ENCODE measurements at places on chromosomes 2 and 18.

DNA sequence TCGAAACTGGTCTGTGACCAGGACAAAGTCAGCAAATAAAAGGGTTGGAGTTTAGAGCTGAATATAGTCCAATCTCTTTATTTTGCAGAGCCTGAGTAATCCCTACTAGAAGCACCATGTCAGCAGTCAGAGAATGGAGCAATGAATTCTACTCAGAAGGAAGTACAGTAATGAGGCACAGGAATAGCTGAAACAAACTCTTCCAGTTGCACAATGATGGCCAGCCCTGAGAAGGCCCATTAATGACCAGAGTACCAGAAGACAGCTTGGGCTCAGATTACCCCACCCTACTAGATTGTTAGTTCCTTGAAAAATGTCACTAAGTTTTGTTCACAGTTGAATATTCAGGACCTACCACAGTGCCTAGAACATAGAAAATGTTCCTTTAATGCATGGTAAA lies 40.3 kb upstream of the SCG2 start:
- DNase-seq, result no peak

DNA sequence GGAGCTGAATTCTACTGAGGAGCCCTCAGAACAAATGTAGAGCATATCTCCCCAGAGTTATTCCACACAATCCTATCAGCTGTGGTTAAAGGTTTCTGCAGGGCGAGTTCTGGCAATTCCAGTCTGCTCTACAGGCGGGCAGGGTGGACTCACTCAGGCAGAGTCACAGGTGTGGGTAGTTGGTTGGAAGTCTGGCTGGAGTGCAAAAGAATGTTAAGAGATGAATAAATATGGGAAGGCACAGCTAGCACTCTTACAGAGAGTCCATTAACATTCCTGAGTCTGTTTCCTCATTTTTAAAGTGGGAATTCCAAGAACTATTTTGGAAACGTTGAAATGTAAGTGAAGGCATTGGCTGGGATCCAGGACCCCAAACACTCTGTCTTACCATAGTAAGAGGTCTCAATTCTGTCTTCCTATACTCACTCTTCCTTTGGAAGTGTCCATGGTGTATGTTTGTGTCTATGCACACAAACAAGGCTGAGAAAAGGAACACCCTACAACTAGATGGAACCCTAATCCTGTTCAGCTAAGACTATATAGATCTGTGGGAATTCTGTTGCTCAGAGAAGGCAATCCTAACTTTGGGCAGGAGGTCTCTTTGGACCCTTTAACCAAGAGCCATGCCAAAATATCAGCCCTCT lies 63.3 kb upstream of the AQP4 start:
- no peak for DNase-seq

DNA sequence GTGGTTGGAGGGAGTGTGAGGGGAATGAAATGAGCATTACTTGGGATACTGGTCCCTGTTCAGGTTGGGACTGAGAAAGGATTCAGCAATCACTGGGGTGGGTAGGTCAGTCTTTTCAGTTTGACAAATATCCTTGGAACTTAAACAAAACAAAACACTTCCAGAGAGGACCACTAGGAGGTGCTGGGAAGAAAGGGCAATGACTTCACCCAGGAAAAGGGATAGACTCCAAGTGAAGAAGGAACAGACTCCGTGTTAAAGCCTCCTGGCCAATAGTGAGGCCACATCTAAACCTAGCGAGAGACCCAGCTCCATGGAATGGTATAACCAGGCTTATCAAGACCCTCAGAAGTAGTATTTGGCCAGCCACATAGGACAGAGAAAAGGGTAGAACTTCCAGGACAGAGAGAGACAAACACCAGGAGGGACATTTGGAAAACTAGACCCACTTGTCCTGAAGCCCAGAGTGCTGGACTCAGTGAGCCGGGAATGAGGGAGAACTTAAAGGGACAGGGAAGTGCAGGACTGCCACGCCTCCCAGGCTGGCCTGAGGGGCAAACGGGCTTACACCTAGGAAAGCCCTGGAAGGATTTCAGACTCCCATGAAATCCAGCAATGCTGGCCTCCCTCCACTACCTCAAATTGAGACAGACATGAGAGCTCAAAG lies 19.6 kb upstream of the KCNG3 start:
- DNase-seq, result no peak

GRCh38 chr2:165163761-165164160 lies 40.1 kb downstream of the SCN3A start:
- DNase-seq, result no peak

GRCh38 chr18:9715978-9716774 lies 8.1 kb downstream of the RAB31 start:
- DNase-seq, result no peak

GRCh38 chr2:27496357-27497287 lies at the start of gene GCKR:
GCKR (plus strand) TSS chr2:27496839; CDS start chr2:27496905, 66 bp downstream.
- DNase-seq, result no peak

DNA sequence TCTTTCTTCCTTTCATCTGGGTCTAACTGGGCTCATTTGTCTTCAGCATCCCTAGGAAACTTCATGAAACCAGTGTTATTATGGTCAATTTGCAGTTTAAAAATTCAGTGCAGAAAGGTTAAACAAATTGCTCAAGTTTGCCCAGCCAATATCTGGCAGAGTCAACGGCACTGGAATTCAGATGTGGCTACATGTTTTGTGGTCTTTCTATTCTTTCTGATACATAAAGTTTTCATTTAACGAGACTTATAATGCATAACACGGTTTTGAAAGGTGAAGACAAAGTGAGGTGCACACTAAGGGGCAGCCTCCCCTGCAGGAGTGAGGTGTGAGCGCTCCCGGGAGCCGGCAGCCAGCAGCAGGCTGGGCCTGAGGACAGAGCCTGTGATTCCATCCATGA lies 164.6 kb downstream of the RTP5 start:
- no peak for DNase-seq

GRCh38 chr18:805008-805754 lies 6.9 kb downstream of the YES1 start:
- no peak for DNase-seq

DNA sequence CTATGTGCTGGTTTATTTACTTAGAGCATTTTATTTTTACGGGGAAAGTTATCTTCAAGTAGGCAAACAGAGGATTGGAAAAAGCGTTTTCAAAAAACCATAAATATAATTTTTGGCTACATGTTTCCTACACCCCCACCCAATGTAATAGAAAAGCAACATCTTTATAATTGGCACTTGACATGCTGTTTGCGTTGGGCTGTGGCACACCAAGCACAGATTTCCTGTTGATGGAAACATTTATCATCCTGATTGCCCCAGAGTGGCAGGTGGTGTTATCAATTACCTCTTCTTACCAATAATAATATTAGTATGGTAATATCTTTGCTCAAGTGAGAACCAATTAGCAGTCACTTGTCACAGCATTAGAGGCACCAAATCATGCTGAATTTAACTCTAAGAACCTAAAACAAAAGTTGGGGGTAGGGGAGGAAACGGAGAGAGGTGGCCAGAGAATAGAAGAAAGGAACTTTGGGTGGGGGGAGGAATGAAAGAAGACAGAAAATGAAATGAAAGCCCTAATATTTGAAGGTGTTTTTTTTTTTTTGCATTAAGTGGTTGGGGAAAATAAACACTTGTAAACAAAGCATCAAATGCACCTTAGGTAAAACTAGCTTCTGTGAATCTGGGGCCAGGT lies 3.8 kb upstream of the SALL3 start:
- DNase-seq, result no peak

DNA sequence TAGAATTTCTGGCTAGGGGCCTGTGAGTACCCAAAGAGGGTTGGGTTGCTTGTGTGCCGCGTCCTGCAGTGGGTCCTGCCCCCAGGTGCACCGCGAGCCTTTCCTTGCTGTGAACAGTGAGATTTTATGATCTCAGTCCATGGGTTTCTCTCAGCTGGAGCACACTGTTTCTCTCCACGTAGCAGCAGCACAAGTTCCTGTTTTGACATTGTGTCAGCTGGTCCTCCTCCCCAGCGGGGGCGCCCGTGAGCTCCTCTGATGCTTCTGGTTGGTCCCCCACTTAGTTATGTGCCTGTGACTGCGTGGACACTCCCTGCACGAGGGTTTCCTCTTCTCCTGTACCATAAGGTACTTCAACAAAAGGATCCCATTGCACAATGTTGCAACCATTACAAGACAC lies 29.8 kb downstream of the TSHZ1 start:
- no peak for DNase-seq

- DNase-seq, result no peak
Observed at GRCh38 chr2:30287857-30288513, 56.7 kb downstream of the LBH start.

DNA sequence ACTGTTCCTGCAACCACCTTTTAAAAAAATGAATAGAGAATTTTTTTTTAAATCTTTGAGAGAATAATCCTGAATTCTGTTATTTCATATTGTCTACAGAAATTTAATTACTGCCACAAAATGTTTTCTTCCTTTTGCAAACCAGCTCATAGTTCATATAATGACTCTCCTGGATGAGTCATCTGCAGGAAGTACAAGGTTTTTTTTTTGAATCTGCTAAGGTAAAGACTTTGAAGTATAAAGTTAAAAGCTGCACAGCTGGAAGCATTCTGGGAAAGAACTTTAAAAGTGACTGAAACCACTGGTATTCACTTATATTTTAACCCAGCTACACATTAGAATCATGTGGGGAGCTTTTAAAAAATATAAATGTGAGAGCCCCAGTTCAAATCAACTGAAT lies 25.4 kb downstream of the SESTD1 start:
- DNase-seq, result no peak

GRCh38 chr18:13800505-13801259 lies 23.3 kb upstream of the MC5R start:
- peak; percentile 31 for DNase-seq

- no peak for DNase-seq
Observed at GRCh38 chr2:41597680-41598079, 450.1 kb upstream of the PKDCC start.

DNA sequence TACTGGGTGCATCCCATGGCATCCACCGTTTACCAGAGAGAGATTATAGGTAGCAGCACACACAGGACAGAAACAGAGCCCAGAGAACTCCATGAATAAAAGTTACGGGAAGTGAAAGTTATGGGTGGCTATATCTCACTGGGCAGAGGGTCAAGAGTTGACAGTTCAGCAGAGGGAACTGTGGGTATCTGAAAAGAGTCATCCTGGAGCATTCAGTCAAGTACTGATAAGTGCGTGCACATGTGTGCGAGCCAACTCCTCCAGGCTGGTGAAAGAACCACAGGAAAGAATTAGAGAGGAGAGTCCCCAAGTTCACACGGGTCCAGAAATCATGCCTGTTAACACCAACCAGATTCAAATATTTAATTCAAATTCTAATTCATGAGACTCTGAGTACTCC lies 1588.2 kb downstream of the LRP1B start:
- DNase-seq, result no peak

- DNase-seq, result no peak
Observed at GRCh38 chr2:96523659-96524481, 12.7 kb upstream of the ARID5A start.

- no peak for DNase-seq
Observed at GRCh38 chr2:60487174-60487573, 66.3 kb downstream of the BCL11A start.

DNA sequence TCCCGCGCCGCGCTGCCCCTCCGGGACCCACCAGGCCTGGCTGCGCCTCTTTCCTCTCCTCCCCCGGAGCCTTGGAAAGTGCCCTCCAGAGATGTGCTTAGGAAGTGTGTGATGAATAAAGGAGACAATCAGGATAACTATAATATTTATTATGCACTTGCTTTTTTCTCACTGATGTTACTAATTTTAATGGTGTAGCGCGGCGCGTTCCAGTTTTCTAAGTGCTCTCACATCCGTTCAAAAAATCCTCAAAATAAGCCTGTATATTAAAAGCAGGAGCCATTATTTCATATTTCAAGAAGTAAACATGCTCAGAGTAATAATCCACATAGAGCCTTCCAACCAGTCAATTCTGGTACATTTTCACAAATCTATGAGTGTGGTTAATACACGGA lies 941 bp upstream of the MPPE1 start:
- DNase-seq, result no peak

- DNase-seq, result no peak
Observed at GRCh38 chr2:62526531-62527381, 20.8 kb upstream of the TMEM17 start.

- DNase-seq, result no peak
Observed at GRCh38 chr2:207662203-207662602, 37.0 kb upstream of the METTL21A start.

GRCh38 chr2:84478867-84479266 lies 19.8 kb upstream of the SUCLG1 start:
- no peak for DNase-seq
